Kidney glomerular epithelial cell (primary cell): ENCODE measurements at places on chromosomes 2 and 18.

- DNase-seq = no peak
Observed at GRCh38 chr2:215364157-215365155, 52.6 kb downstream of the ATIC start.

- no peak for DNase-seq
Observed at GRCh38 chr18:25592804-25593360, 240.9 kb upstream of the ZNF521 start.

GRCh38 chr2:198448789-198449188 is 644.4 kb downstream of the PLCL1 start:
- no peak for DNase-seq

- DNase-seq = no peak
Observed at GRCh38 chr18:55229682-55230081, 270.4 kb upstream of the CCDC68 start.

DNA sequence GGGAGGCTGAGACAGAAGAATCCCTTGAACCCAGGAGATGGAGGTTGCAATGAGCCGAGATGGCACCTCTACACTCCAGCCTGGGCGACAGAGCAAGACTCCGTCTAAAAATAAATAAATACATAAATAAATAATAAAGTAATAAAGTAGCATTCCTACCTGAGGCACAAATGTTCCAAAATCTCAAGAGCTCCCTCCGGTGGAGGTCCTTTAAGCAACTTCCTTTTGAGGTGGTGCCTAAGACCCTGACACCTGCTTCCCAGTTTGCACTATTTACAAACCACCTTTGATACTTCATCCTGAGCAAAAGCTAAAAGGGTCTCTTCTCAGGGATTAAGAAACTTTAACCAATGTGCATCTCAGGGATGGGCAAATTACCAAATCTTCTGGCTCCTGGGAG is 505.1 kb downstream of the CNTNAP5 start:
- peak; percentile 2 for DNase-seq

GRCh38 chr2:128544321-128545037 is 225.8 kb upstream of the HS6ST1 start:
- no peak for DNase-seq
